NCI-H1417 (cell line): ENCODE measurements at places on chromosomes 6 and 20.

- DNase-seq: peak; percentile 79
Observed at GRCh38 chr6:47207261-47207660, 102.4 kb downstream of the TNFRSF21 start.

GRCh38 chr6:163945808-163946207, 531.3 kb downstream of the QKI start:
- DNase-seq: no peak

DNA sequence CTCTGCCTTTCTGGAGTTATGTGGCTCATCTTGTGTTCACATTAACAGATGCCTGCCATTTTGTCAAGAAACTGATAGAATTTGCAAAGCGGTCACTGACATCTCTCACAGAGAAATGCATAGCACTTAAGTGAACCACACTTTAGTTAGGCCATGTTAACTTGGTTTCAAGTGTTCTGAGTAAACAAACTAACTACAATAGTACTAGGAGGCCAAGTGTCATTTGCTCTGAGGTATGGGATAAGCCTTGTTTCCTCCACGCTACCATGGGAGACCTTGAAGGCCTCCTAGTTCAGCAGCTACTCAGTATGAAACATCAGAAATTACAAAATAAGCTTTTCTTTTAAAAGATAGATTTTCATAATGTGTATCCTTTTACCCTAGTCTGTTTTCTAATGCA, 143.5 kb upstream of the MARCKS start:
- DNase-seq: no peak

- no peak for DNase-seq
Observed at GRCh38 chr6:129920103-129920798, 59.1 kb upstream of the TMEM244 start.

DNA sequence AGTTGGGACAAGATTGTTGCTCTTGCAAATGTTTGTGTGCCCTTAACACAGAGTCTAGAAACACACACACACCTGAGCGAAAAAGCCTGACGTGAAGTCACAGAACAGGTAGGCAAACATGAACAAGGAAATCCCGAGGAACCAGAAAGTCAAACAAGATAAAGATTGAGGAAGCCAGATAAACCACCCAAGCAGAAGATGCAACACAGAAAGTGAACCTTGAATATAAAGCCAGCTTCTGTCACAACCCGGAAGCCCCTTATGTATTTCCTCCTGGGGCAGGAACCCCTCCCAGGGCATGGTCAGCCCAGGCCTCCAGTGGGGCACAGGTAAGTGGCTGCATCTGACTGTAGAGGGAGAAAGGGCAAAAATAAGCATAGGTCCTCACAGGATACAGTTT, 158.2 kb upstream of the SUPT3H start:
- no peak for DNase-seq

- DNase-seq: no peak
Observed at GRCh38 chr6:88548891-88549505, 382.9 kb upstream of the CNR1 start.

DNA sequence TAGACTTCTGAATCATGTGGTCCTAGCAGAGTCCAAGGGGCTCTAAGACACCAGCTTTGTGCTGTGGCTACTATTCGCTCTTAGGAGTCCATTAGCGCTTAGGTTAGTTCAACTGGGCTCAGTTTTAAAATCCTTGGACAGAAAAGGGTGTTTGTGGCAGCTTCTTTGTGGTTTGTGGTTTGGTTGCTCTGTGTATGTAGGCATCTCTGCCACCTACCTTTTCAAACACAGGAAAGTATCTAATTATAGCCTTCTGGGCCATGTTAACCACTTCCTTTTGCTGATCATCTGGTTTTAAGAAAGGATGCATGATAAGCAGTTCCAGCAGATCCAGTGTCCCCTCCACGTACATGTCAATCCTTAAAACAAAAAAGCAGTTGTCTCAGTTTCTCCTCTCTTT, 10.8 kb downstream of the GSTA4 start:
- no peak for DNase-seq

GRCh38 chr6:347232-347631, 44.3 kb upstream of the IRF4 start:
- DNase-seq: no peak

DNA sequence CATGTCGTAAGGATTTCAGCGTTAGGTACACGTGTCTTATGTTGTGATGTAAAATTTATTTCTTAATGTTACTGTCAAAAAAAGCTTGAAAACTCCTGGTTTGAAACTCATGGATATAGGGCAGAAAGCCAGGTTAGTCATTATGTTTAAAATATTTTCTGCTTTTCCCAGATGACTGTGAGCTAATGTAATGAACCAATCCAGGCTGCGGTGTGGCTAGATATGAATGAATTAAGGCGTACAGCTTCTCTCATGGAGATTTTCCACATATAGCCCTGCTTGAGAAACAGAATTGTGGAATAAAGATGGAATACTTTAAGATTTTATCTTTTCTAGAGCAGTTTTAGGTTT, 80.3 kb upstream of the STMND1 start:
- DNase-seq: no peak

GRCh38 chr6:123925350-123925749, 121.7 kb downstream of the NKAIN2 start:
- peak; percentile 16 for DNase-seq

- DNase-seq: peak; percentile 45
Observed at GRCh38 chr6:3026791-3027626, 27.3 kb downstream of the NQO2 start.

DNA sequence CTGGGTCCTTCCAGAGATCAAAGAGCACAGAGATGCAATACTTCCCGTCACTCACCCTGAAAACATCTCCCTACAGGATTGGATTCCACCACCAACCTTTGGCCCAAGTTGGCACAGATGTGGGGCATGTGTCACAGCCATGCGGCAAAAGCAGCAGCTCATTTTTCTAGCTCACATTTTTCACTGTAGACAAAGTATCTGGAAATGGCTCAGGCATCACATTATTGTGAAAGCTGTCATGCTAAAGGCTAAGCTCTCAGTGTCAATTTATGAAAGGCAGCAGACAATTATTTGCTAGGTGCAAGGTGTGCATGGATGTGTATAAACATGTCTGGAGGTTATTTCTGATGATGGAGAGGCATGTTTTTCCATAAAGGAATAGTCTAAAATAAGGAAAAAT, 248.8 kb upstream of the PRND start:
- DNase-seq: no peak

GRCh38 chr6:143457563-143458359, 7.2 kb downstream of the PEX3 start:
- DNase-seq: no peak

GRCh38 chr6:31815025-31815838, at the start of the genes HSPA1A and HSPA1L:
Gene HSPA1A (plus strand): TSS chr6:31815543. CDS start chr6:31815757, 214 bp downstream.
Gene HSPA1L (minus strand): TSS chr6:31815283. CDS start chr6:31811972, 3,311 bp downstream.
- DNase-seq: peak; percentile 99

- DNase-seq: peak; percentile 51
Observed at GRCh38 chr6:55617272-55617671, 38.3 kb upstream of the HMGCLL1 start.

DNA sequence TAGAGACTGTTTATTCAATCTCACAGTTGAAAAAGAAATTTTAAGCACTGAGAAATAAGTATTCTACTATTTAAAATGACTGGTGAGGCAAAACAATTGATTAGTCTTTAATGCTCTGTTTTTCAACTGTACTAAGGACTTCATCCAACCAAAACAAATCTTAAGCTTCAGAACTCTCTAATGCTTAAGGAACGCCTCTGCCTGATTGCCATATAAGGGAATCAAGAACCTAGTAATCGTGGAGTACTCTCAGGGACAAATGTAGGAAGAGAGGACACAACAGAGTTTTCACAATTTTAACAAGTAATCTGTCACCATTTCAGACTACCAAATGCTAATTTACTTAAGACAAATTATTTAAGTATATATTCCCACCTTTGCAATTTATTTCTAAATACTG, 16.1 kb downstream of the FBXO30 start:
- DNase-seq: no peak

DNA sequence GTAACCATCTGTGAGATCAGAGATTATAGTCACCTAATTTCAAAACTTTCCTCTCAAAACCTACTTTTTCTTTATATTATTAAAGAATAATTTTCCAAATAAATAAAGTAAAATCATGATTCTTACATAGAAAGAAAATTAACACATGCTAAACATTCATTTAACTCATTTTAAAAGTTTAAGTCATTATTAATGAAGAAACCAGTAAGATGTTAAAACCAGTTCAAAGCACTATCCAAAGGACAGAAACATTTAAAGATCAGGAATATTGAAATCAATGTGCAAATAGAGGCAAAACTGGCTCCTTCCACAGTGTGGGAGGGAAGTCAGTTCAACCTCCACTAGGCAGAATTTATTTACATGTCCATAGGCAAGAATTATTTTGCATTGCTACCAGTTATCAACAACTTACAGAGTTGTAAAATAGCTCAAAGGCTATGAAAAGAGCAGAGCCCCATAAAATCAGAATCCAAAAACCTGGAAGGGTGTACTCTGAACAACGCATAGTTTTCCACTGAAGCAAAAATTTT, 146.9 kb downstream of the KHDC1L start:
- DNase-seq: no peak

GRCh38 chr6:4129446-4129845, 5.9 kb downstream of the ECI2 start:
- DNase-seq: no peak

- no peak for DNase-seq
Observed at GRCh38 chr6:2792330-2793110, 27.3 kb downstream of the WRNIP1 start.

GRCh38 chr20:37302981-37303380, 13.5 kb downstream of the MANBAL start:
- no peak for DNase-seq

GRCh38 chr20:48766961-48767960, 60.5 kb downstream of the PREX1 start:
- DNase-seq: no peak

GRCh38 chr6:126937426-126937825, 181.0 kb upstream of the RSPO3 start:
- no peak for DNase-seq

DNA sequence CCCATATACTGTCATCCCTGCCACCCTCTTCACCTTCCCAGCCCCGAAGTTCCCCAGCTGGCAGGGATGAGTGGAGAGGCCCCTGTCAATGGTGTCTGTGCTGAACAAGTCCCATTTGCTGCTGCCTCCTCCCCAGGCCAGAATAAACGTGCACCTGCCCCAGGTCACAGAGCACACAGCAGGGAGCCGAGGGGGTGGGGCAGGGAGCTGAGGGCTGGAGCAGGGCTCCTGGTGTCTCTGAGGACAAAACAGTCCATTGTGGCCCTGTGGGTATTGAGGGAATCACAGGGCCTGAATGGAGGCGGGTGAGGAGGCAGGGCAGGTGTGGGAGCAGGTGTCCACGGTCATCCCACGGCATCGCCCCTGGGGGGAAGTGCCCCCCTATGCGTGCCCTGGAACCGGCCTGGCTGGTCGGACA, 55.8 kb downstream of the SNAI1 start:
- peak; percentile 49 for DNase-seq

DNA sequence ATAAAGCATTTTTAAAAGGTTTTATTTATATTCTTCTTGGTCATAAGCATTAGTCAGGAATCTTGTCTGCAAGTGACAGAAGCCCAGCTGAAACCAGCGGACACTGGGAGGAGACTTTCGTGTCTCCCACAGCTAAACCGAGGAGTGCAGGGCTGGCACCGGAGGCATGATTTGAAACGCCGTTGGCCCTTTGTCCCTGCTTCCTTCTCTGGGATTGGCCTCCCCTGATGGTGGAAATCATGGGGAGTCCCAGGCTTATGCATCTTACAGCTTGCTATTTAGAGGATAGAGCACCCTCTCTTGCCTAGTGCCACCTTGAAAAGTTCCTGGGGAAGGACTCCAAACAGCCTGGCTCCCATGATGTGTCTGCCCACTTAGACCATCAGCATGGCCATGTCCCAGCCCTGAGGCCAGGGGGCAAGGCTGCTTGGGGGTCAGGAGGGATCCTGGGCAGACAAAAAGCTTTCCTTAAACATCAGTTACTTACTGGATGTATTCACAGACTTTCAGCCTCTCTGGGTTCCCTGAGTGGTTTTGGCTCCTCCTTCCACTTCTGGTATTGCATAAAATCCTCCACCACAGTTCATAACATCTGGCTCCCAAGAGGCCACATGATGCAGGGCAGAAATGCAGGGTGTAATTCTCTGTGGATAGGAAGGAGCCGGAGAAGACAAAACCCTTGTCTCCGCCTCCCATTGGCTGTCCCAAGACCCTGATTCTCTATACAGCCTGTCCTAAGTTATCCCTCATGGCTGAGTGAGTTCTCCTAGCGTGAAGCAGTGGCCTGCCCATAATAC, 49.3 kb upstream of the INSM1 start:
- DNase-seq: no peak

- no peak for DNase-seq
Observed at GRCh38 chr6:101926149-101926925, 532.8 kb downstream of the GRIK2 start.

GRCh38 chr6:137870744-137871247, 3.7 kb downstream of the TNFAIP3 start:
- no peak for DNase-seq

GRCh38 chr6:165404697-165405096, 95.3 kb upstream of the C6orf118 start:
- DNase-seq: no peak

- no peak for DNase-seq
Observed at GRCh38 chr6:131225959-131226358, 90.7 kb downstream of the AKAP7 start.

DNA sequence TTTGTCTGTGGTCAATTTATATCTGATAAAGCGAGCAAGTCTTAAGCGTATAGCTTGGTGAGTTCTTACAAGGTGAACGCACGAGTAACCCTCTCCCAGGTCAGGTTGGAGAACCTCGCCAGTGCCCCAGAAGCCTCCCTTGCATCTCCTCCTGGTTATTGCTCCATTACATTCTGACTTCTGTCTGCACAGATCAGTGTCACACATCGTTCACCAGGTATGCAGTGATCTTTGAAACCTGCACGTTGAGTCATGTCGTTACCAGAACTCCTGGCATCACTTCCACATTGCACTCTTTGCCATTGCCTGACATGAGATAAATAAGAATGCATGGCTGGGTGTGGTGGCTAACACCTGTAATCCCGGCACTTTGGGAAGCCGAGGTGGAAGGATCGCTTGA, 44.2 kb downstream of the AKAP12 start:
- no peak for DNase-seq

DNA sequence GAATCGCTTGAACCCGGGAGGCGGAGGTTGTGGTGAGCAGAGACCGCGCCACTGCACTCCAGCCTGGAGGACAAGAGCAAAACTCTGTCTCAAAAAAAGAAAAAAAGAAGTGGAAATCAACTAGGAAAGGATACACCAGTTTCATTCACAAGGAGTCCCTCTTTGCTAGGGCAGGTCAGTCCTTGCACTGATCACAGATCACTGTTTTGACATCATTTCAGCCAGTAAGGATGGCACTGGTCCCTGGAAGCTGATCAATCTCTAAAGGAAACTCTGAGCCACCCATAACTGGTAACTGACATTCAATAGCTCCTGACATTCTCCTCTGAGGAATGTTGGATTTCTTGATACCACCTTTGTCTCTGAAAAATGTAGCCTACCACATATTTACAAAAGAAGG, 243.1 kb upstream of the SLC35B3 start:
- DNase-seq: no peak
